Type B pancreatic cell (in vitro differentiated cells): ENCODE measurements at places on chromosomes 5 and 9. TPM values are rescaled to one million over a fixed set of nuclear protein-coding genes. Genes with fewer than 3 reads are reported as not detected.

GRCh38 chr9:72618811-72619210 is 97.4 kb downstream of the TMC1 start:
- no peaks in the 10 kb centered on the region for H3K27me3 ChIP-seq
- H3K4me1 ChIP-seq = no peaks in the 10 kb centered on the region
- H3K27ac ChIP-seq = no peak overlapping the region
- no peak for DNase-seq
- H3K4me3 ChIP-seq = no peak overlapping the region
- H3K36me3 ChIP-seq = no peaks in the 10 kb centered on the region

Gene RABEPK
- 14.9 and 19.0 TPM in 2 replicates for total RNA-seq

- H3K27ac ChIP-seq = peak overlapping the region; percentile 66
- H3K4me3 ChIP-seq = peak overlapping the region; percentile 87
- H3K27me3 ChIP-seq = peaks cover 98% of the 10 kb centered on the region
- H3K36me3 ChIP-seq = no peaks in the 10 kb centered on the region
Observed at GRCh38 chr5:88674356-88675167, 208.4 kb downstream of the MEF2C start.

DNA sequence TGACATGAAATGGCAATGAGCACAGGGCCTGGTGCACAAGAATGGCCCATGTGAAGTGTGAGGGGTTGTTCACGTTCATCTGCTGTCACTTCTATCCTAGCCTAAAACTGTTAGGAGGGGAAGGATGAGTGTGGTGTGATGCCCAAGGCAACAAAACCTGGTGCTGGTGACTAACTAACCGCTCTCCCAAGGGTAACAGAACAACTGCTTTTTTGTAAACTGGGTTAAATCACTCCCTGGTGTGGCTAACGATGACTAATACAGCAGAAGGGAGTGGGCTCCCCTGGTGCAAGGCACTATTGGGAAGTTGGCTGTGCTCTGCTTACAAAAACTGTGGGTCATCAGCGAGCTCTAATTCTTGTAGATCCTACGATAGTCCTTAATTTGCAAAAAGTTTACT is 103.2 kb upstream of the VCAN start:
- no peaks in the 10 kb centered on the region for H3K36me3 ChIP-seq
- H3K27ac ChIP-seq = no peak overlapping the region
- H3K4me3 ChIP-seq = no peak overlapping the region
- H3K4me1 ChIP-seq = peaks cover 10% of the 10 kb centered on the region
- DNase-seq = no peak
- H3K27me3 ChIP-seq = peaks cover 2% of the 10 kb centered on the region

- no peaks in the 10 kb centered on the region for H3K36me3 ChIP-seq
- no peaks in the 10 kb centered on the region for H3K4me1 ChIP-seq
- DNase-seq = no peak
- H3K27me3 ChIP-seq = no peaks in the 10 kb centered on the region
Observed at GRCh38 chr5:31362931-31363568, 168.8 kb downstream of the DROSHA start.

Gene PAPPA
- 1.2 and 11.0 TPM in 2 replicates for total RNA-seq

Gene TICAM2
- 0.59 and 1.1 TPM in 2 replicates for total RNA-seq

Gene EGFLAM
- total RNA-seq = 0.43 and 4.8 TPM in 2 replicates

GRCh38 chr5:425714-426113 is 17.3 kb upstream of the EXOC3 start:
- no peak overlapping the region for H3K27ac ChIP-seq
- H3K27me3 ChIP-seq = no peaks in the 10 kb centered on the region
- H3K36me3 ChIP-seq = peaks cover 4% of the 10 kb centered on the region
- DNase-seq = no peak
- peaks cover 17% of the 10 kb centered on the region for H3K4me1 ChIP-seq
- no peak overlapping the region for H3K4me3 ChIP-seq

Gene MYMK
- not detected in 2 replicates for total RNA-seq

GRCh38 chr5:74865804-74866595 is at the start of gene FAM169A:
TSS of gene FAM169A (minus strand) at chr5:74866387. CDS start at chr5:74841676, 24,711 bp downstream.
- H3K4me1 ChIP-seq = peaks cover 10% of the 10 kb centered on the region
- peak within 1 kb of the TSS; percentile 91 for H3K27ac ChIP-seq
- peak; percentile 75 for DNase-seq
- H3K27me3 ChIP-seq = peaks cover 9% of the 10 kb centered on the region
- H3K4me3 ChIP-seq = peak within 1 kb of the TSS; percentile 99
- no peaks in the 10 kb centered on the region for H3K36me3 ChIP-seq

DNA sequence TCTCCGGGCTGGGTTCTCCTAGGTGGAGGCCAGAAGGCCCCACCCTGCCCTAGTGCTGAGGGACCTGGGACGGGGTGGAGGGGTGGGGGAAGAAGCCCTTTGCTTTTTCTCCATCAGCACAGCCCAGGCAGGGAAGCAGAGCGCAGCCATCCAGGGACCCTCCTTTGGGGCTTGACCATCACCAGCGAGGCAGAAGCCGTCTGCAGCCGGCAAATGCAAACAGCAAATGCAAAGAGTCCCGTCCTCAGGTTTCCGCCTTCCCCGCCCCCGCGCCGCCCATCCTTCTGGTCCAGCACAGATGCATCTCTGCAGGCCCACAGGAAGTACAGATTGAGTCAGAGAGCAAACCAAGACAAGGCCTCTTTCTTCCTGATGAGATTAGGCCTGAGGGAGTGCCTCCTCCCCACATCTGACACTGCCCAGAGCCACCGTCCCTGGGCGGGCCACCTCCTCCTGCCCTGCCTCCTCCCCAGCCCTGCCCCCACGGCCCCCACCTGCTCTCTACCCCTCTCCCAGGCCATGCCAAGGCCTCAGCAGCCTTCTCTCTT is 23.4 kb downstream of the CORO2A start:
- H3K36me3 ChIP-seq = no peaks in the 10 kb centered on the region
- DNase-seq = no peak
- no peaks in the 10 kb centered on the region for H3K27me3 ChIP-seq
- H3K4me1 ChIP-seq = peaks cover 41% of the 10 kb centered on the region
- peak overlapping the region; percentile 61 for H3K27ac ChIP-seq

Gene CA9
- 1.5 TPM in 1 of 2 replicates, not detected in the other for total RNA-seq

DNA sequence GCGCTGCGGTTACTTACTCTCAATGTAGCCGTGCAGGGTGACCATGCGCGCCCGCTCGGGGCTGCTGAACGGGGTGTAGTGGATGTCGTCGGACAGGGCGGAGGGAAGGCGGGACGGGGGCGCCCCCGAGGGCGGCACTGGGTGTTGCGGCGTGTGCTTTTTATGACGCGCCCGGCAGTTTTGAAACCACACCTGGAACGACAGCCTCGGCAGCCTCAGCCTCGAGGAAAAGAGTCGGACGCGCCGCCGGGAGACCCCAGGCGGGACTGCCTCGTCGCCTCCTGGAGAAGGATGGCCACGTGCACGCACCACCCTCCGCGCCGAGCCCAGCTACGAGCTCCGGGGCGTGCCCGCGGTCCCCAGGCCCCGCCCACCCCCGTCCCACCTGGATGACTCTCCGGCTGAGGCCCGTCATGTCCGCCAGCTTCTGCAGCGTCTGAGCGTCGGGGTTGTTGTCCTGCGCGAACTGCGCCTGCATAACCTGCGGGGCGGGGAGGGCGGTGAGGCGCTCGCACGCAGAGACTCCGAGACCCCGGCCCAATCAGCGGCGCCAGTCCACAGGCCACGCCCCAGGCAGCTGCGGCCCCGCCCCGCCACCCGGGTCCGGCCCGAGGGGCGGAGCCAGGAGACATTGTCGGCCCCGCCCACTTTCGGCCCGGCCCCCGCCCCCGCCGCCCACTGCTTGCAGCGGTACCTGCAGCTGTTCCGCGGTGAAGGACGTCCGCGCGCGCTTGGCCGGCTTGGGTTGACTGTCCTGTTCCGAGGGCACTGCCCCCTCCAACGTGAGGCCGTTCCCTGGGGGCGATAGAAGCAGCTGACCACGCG is 15.0 kb downstream of the LHX6 start:
- peaks cover 12% of the 10 kb centered on the region for H3K4me1 ChIP-seq
- peak; percentile 88 for DNase-seq
- H3K36me3 ChIP-seq = peaks cover 3% of the 10 kb centered on the region
- no peak overlapping the region for H3K27ac ChIP-seq
- H3K4me3 ChIP-seq = peak overlapping the region; percentile 80

Gene WDR31
- total RNA-seq = 5.0 and 6.7 TPM in 2 replicates

GRCh38 chr5:12320331-12320730 is 416.1 kb upstream of the CTNND2 start:
- no peak for DNase-seq
- H3K36me3 ChIP-seq = no peaks in the 10 kb centered on the region
- H3K4me1 ChIP-seq = peaks cover 16% of the 10 kb centered on the region
- no peak overlapping the region for H3K4me3 ChIP-seq
- peak overlapping the region; percentile 46 for H3K27ac ChIP-seq

- H3K4me1 ChIP-seq = no peaks in the 10 kb centered on the region
- H3K27me3 ChIP-seq = no peaks in the 10 kb centered on the region
- DNase-seq = no peak
- no peak overlapping the region for H3K4me3 ChIP-seq
Observed at GRCh38 chr5:24703934-24704333, 59.2 kb upstream of the CDH10 start.

DNA sequence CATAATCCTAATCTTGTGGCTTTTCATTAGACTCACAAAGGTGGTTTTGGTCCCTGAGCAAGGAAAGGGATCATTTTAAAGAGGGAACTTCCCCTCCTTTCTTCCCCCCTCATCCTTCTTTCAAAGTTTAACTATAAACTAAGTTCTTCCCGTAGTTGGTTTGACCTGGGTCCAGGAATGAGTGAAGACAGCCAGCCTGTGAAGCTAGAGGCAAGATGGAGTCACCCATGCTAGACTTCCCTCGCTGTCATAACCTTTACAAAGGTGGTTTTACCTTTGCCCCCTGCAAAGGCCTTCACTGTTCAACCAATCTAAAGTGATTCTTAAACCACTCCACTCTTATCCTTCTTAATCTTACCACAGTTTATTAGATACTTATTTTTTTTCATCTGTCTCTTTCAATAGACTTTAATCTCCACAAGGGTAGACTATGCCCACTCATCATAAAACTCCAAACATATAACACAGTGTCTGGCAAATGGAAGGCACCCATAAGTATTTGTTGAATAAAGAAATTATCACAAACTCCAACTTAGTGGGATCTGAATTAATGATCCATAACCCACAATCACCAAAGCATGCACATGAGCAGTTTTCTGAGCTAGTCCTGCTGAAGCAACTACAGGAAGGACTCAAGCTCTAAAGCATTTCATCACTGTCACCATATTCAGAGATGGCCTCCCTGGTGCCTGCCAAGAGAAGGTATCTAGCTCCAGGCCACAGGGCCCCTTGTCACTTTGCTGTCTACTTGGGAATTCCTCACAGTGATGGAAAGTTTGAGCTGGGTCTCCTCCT is 369.0 kb downstream of the SPOCK1 start:
- no peak for DNase-seq
- no peak overlapping the region for H3K4me3 ChIP-seq
- no peaks in the 10 kb centered on the region for H3K4me1 ChIP-seq
- H3K27ac ChIP-seq = no peak overlapping the region

- H3K4me3 ChIP-seq = no peak overlapping the region
- DNase-seq = no peak
- H3K27ac ChIP-seq = no peak overlapping the region
- no peaks in the 10 kb centered on the region for H3K27me3 ChIP-seq
Observed at GRCh38 chr5:105907016-105907415, 1763.7 kb downstream of the EFNA5 start.

DNA sequence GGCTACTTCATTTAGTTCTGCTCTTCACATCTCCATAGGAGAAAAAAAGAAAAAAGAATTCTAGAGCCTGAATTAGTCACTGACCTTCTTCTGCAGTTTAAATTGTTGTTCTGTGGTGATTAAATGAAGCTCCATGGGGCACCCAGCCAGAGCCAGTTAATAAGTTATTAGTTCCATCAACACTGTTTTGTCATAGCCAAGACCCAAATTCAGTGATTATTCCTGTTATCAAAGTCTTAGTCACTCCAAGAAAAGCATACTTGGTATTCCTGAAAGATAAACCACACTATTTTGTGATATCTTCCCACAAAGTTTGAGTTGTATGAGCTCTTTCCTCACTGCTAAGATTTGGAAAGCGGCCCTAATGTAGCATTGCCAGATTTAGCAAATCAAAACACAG is 134.8 kb upstream of the RGMB start:
- no peaks in the 10 kb centered on the region for H3K36me3 ChIP-seq
- H3K4me1 ChIP-seq = peaks cover 28% of the 10 kb centered on the region
- no peak overlapping the region for H3K4me3 ChIP-seq
- no peaks in the 10 kb centered on the region for H3K27me3 ChIP-seq
- no peak overlapping the region for H3K27ac ChIP-seq

Gene PCDHB3
- 3.9 and 5.4 TPM in 2 replicates for total RNA-seq

DNA sequence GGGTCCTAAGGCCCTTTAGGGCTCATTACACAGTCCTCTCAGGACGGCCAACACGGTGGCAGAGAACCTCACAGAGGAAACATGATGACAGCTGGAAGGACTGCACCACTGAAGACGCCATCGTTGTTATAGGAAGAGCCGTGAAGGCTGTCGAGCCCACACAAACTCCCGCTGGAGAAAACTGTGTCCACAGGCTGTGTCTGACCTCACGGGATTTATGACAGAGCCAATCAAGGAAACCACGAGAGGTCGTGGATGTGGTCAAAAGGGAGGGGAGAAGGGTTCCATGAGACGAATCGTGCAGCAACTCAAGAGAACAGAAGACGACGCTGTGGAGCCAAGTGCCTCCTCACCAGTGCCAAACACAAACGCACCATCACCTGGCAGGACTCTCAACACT is 12.2 kb downstream of the QSOX2 start:
- no peak overlapping the region for H3K27ac ChIP-seq
- H3K27me3 ChIP-seq = no peaks in the 10 kb centered on the region
- DNase-seq = no peak

- H3K36me3 ChIP-seq = no peaks in the 10 kb centered on the region
- no peak overlapping the region for H3K27ac ChIP-seq
- H3K4me3 ChIP-seq = no peak overlapping the region
- H3K27me3 ChIP-seq = peaks cover 24% of the 10 kb centered on the region
- no peak for DNase-seq
Observed at GRCh38 chr5:149170299-149170698, 29.0 kb downstream of the ABLIM3 start.

- H3K27me3 ChIP-seq = no peaks in the 10 kb centered on the region
- H3K4me3 ChIP-seq = no peak overlapping the region
- no peak overlapping the region for H3K27ac ChIP-seq
- no peaks in the 10 kb centered on the region for H3K36me3 ChIP-seq
Observed at GRCh38 chr5:17169507-17169906, 47.9 kb upstream of the BASP1 start.

Gene NIPAL4
- 0.46 and 0.59 TPM in 2 replicates for total RNA-seq

Gene CEMIP2
- 58.1 and 97.7 TPM in 2 replicates for total RNA-seq

DNA sequence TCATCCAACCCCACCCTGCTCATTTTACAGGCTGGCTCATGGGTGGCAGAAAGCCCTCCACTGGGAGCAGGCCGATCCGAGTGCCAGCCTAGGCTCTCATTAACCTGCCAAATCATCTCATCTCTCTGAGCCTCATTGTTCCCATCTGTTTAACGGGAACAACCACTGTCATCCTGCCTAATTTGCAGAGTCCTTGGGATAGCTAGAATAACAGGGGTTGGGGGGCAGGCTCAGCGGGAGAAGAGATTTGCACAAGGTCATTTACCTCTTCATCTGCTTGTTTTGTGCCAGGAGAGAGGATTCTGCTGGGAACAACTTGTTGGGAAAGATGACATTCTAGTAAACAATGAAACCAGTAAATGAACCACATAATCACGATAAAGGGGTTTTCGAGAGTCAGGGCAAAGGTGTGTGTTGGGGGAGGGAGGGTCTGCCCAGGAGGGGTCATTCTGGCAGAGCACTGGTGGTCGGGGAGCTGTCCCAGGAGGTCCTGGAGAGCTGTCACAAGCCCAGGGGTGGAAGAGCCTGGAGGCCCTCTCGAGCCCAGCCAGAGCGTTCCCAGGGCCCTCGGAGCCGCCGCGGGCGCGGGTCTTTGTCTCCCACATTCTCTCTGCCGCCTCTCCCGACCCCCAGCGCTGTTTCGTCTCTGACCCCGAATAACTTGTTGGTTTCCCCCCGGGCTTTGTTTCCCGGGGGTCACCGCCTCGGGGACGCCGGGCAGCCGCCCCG is 22.8 kb upstream of the NDST1 start:
- DNase-seq = no peak
- H3K27ac ChIP-seq = peak overlapping the region; percentile 93
- peaks cover 43% of the 10 kb centered on the region for H3K4me1 ChIP-seq
- H3K27me3 ChIP-seq = no peaks in the 10 kb centered on the region
- peak overlapping the region; percentile 89 for H3K4me3 ChIP-seq
